ENCODE measurements at places on chromosomes 1 and 21.
A peak's percentile ranks its signal among the peaks of the same experiment; 100 is the strongest.

DNA sequence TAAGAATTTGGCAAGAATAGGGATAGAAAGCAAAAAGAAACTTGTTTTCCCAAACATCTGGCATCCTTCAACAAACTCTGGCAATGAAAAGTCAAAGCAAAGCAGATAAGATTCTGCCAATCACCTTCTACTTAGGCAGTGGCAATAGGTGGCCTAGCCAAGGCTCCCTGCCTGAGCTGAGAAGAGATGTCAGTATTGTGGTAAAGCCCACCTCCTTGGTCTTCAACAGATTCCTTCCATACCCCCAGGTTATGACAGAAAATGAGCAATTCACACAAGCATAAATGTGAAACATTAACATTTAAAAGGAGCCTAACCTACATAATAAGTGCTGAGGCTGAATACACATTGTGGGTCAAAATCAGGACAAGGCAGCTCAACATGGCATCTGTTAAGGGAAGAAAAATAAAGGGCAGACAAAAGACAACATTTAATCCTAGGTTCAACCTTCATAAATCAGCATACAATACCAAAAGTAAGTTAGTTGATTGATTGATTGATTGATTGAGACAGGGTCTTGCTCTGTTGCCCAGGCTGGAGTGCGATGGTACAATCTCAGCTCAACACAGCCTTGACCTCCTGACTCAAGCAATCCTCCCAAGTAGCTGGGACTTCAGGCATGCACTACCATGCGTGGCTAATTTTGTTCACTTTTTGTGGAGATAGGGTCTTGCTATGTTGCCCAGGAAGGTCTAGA, 123.1 kb downstream of the AKT3 start:
- DNase-seq, result no peak

- no peak for DNase-seq
These were observed 30.4 kb upstream of the COG2 start for GRCh38 chr1:230611878-230612235.

DNA sequence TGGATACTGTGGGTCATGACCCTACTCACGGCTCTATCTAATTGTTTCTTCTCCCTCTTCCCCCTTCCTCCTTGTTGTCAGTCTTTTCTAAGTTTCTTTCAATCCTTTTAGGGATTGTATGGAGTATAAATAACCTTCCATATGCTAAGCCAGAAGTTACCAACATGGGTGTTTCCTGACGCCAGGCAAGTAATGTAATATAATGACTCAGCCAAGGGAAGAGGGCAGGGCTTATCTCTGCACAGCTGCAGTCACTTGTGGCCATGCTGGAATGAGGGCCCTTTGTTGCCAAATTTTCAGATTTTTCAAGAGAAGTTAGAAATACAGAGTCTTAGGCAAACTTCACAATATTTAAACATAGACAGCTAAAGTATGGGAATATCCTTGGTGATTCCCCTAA, 194.6 kb downstream of the ST6GALNAC3 start:
- peak; percentile 59 for DNase-seq

DNA sequence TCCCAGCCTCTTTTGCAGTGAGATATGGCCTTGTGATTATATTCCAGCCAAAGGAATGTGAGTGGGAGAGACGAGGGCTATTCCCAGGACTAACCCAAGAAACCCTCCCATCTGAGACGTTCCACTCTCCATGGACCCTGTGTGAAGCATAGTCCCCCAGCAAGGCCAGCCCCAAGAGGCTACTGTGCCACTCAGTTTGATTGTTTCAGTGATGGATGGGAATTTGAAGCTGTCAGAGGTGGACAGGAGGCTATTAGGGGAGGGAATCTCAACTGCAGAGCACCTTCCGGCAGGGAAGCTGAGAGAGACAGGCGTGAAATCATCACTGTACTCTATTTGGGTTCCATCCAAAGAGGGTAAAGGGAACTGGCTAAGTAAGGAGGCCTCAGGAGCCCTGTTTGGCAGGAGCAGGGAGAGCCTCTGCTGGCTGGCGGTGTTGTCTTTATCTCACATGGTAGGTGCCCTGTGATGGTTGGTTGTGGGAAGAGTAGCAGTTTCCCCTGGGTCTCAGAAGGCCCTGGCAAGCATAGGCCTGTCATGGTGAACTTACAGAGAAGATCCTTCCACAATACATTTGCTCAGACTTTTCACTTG, 3.4 kb upstream of the TEX35 start:
- DNase-seq, result no peak

DNA sequence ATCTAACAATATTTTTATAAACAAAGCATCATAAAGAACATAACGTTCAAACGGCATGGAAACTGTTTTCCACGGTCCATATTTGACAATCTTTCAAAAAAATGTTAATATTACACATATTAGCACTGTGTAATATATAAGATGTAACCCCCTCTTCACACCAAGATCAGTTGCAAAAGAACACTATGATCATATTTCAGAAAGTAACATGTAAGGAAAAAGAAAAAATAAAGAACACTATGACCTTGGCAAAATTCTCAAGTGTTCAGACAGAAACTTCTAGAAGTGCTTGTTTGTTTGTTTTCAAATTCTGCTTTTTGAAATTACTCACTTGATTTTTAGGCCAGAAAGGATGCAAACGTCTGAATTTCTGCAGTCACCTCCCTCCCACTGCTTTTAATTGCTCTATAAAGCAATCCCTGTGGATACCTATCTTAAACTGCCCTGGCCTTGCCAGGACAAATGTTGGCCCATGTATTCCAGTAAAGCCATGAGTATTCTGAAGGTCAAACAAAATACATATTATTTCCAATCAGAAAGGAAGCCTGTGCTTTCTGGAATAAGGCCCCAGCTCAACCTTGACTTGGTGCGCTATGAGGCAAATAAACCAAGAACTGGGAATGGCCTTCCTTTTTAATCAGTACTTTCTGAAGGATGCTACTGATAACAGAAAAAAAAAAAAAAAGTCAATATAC, 68.6 kb downstream of the TGFBR3 start:
- no peak for DNase-seq

DNA sequence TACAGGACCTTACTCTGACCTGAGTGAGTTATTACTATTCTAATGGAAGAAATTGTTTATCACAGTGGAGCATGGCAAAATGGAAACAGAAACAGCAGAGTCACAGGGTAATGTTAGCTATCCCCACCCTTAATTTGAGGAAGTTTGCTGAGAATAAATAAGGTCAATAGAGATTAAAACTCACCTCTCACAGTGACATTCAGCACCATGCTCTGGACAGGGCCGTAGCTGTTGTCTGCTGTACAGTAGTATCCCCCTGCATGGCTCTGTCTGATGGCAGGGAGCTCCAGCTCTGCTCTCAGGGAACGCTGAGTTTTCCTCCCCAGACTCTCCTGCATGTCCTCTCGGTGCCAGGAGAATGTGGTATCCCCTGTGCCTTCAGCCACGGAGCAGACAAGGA, 11.9 kb downstream of the FCRL4 start:
- no peak for DNase-seq

DNA sequence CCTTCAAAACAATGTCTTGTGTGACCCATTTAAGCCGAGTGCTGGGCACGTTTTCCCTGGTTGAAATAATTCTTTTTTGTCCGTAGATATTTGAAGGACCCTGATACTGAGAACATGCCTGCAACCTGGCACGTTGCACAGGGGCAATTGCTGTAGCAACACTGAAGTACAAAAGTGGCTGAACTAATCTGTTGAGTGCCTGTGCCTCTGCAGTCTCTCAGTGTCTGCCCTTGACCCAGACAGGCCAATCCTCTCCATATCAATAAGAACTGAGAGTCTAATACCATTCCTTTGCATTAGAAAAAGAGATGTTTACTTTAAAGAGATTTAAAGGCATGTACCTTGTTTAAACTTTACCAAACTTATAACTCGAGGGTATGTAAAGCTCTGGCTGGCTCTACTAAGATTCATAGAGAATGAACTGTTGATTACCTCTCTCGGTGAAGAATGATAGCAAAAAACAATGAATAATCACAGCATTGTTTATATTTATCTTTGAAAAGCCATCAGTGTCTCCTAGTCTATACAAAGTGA, 2.4 kb downstream of the GREM2 start:
- no peak for DNase-seq

DNA sequence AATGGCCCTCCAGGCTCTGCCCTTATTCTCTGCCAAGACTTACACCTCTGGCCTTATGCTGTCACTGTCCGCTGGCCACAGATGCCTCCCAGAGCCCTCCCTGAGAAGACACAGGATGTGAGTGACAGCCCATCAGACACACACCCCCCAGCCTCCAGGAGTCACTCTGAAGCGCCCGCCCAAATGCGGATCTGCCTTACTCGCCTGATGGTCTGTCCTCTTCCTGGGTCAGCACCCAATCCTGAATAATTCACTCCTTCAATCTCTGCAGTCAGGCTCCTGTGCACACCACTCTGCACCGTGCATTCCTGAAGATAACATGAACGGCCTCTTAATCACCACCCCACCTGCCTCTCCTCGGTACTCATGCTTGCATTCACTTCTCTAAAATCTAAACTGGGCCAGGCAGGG, 14.7 kb downstream of the CLSTN1 start:
- DNase-seq, result no peak

DNA sequence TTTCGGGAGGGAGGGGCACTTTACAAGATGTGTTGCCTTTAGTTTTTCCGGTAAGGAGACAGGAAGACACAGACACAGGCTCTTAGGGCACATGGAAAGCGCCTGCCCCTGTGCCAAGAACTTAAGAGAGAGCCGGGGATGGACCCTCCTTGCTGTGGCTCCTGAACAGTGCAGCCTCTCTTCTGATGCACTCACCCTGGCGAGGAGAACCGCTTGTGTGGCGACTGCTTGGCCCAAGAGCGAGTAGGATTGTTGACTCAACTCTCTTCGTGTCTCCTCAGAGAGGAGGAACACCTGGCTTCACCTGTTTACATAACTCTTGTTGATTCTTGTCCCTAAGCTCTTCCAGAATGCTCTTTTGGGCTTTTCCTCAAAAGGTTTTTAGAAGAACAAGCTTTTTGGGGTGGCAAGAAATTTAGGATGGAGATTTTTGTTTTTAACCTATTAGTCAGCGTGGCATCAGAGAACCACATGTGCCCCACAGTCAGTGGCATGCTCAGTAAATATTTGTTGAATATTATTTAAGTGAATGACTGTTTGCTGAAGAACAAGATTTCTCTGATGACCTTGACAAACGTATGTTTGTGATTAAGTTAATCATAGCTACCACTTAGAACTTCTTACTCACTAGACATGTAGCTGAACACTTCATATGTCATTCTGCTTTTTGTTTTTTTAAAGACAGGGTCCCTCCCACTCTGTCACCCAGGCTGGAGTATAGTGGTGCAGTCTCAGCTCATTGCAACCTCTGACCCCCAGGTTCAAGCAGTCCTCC, 60.6 kb downstream of the NFIA start:
- DNase-seq, result no peak

Measured in NCI-H2171 (cell line).